ENCODE measurements at places on chromosomes 7 and 10.

GRCh38 chr10:52213321-52213752 lies 100.7 kb upstream of the DKK1 start:
- no peak for DNase-seq

DNA sequence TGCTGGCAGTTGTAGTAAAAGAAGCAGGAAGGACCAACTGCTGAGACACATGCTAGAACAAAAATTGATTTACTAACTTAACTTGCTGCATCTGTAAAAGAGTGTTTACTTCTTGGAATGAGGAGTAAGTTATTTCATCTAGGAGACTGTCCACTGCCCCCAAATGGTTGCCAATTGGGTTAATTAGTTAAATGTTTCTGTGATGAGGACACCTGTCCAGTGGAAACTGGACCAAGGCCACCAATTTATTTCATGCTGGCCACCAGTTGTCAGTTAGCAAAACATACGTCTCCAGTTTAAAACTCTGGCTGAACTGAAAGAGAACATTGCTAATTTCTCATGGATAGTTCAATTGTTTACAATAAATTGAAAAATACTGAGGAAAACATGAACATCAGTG lies 191.7 kb downstream of the PPP1R9A start:
- no peak for DNase-seq

DNA sequence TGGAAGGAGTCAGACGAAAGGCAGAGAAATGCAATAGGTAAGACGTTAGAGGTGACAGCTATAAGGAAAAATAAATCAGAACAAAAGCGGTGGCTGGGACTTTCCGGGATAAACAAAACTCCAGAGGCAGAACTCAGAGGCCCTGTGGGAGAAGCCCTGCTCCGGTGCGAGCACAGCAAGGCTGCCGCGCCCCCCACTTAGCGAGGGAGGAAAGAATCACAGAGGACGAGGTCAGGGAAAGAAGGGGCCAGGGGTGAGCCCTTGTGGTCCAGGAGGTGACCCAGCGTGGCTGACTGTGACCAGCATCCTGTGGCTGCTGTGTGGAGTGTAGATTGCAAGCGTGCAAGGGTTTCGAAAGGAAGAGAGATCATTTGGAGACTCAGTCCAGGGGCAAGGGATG lies 591.8 kb upstream of the ADARB2 start:
- no peak for DNase-seq

DNA sequence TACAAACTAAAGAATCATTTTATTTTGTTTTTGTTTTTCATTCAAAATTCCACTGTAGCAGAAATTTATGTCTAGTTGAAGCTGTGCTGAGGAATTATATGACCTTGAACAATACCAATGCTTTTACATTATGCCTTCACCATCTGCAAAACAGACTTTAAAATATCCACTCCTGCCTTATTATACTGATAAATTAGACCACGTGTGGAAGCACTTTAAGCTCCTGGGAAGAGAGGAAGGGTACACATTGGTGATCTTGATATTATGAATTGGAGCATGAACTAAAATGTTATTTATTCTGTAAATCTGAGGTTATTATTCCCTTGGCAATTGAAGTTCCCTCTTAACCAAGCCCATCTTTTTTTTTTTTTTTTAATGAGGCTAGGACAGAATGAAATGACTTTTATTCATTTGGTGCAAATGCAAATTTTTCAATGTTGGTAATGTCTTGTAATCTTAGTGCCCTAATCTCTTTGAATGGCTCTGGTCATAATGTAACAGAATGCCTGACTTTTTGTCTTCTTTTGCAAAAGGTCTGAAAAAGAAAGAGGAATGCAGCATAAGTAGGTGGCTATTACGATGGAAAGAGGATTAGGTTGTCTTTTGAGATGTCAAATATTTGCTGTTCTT lies 139.9 kb upstream of the COBL start:
- DNase-seq: no peak

DNA sequence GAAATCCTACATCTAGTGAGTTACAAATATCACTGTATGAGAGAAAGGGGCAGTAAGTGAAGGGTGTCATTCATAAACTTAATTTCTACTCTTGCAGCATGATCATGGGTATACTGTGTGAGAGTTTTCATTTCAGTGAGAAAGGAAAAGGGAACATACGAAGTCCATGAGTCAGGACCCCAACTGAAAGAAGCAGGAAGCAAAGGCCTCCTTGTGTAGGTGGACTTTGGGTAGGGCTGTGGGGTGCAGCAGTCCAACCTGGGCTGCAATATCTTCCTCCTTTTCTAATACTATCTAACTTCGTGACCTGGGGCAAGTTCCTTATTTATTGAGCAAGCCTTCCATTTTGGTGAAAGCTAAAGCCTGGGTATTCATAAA lies 248.2 kb upstream of the TCF7L2 start:
- no peak for DNase-seq

GRCh38 chr10:14603534-14604102 lies 171.1 kb downstream of the FAM107B start:
- DNase-seq: no peak

- DNase-seq: no peak
Observed at GRCh38 chr10:85638797-85639196, 727.8 kb downstream of the GRID1 start.

DNA sequence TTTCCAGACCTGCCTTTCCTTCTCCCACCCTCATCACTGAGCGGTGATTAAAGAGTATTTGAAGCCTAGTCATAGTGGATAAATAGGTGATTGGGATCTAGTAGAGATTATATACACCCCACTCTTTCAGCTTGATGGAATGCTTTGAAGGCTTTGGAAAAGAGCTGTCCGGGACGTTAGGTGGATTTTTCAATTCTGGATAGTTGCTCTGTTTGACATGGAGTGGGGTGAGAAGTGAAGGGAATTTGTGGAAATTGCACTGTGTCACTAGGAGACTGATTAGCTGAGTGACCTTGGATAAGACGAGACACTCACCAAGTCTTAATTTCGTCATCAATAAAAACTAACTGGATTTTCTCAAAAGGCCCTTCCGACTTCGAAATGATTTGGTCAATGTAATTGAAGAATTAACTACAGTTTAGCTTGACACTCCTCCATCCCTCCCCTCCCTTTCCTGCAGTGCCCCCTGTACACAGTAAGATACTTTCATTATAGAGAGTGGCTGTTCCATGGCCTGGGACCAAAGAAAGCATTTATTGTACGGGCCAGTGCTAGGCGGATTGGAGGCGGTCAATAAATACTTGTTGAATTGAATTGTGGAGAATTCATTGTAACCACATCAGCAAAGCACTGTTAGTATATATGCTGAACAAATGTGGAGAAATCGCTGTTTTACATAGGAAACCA lies 962 bp downstream of the ZKSCAN1 start:
- DNase-seq: no peak

GRCh38 chr10:28331841-28332240 lies 29.0 kb upstream of the MPP7 start:
- no peak for DNase-seq

DNA sequence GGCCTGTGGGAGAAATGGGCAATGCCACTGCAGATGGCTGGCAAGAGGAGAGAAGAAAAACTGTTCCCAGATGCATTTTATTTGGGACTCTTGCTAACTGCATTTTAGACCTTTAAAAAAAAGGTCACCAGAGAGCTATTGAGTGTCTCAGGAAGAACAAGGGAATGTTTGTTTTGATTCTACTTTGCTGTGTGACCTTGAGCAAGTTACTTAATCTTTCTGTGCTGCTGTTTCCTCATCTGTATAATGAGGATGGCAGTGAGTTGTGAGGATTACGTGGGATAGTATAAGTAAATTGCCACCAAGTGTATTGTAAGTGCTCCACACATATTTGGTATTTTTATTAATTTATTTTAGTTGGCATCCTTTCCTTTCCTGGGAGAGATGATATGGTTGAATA lies 142.0 kb upstream of the AGK start:
- DNase-seq: no peak

GRCh38 chr7:124818807-124819206 lies 53.2 kb upstream of the GPR37 start:
- no peak for DNase-seq

DNA sequence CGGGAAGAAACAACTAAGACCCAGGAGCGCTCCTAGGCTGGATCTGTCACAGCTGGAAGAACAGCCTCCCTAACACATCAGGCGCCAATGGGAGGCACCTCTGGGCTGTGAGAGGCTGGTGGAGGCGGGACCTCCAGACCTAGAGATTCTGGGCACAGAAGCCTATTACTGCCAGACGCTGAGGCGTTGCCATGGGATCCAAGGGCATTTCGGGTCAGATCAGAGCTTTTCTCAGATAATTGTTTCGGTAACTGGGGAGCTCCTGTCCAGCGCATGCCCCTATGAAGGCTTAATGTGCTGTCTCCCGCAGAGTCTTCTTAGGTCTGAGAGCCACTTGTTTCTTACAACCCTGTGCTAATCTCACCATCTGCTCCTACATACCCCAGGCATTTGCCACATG lies 339.2 kb downstream of the ZNF716 start:
- no peak for DNase-seq

DNA sequence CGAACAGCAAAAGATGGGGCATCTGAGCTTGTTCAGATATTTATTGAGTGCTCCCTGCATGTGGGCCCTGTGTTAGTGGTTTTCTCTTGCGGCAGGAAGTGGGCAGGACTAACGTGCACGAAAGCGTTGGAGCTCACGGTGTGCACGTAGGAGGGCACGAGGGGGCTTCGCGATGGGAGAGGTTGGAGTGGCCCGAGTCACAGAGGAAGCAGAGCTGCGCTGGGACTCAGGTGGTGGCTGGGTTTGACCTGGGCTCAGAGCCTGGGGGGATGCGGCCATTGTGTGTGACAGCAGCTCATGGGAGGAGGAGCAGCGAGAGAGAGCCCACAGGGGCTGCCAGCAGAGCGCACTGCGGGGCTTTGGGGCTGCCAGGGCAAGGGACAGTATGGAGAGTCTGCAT lies 7.7 kb downstream of the ZSCAN25 start:
- DNase-seq: no peak

GRCh38 chr7:85719981-85720953 lies 533.4 kb upstream of the SEMA3D start:
- DNase-seq: no peak

DNA sequence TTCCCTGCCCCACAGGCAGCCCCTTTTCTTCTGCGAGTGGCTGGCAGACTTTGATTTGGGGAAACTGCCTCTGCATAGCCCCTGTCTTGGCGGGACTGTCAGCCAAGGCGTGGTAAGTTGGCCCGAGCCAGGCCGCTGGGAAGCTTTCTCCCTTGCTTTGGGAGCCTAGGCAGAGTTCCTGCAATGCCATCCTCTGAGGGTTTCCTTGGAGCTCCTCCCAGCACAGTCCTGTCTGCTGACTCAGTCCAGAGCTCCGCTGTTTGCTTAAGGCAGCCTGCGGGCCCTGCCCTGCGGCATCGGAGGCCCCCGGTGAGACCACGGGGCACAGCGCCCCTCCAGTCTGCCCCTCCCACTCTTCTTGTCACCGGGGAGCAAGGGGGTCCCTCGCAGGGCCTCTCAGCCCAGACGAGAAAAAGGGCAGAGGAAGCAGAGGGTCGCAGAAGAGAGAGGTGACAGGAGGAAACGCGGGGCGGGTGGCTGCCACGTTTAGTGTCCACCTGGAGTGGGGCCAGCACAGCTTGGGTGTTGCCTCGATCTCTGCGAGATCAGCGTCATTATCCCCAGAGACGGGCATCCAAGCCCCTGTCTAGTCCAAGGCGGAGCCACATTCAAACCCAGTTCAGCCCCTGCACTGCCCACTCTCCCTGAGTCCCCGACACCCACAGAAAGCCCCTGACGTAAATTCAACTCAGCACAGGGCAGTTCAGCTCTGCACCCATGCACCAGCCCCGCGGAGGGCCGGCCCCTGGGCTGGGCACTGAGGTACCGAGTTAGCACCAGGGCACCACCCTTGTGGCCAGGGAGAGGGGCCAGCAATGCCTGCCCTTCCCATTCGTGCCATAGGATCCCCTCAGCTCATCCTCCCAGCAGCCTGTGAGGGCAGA lies 59.0 kb upstream of the CHST15 start:
- no peak for DNase-seq

- no peak for DNase-seq
Observed at GRCh38 chr10:1310271-1310789, 254.1 kb downstream of the WDR37 start.

DNA sequence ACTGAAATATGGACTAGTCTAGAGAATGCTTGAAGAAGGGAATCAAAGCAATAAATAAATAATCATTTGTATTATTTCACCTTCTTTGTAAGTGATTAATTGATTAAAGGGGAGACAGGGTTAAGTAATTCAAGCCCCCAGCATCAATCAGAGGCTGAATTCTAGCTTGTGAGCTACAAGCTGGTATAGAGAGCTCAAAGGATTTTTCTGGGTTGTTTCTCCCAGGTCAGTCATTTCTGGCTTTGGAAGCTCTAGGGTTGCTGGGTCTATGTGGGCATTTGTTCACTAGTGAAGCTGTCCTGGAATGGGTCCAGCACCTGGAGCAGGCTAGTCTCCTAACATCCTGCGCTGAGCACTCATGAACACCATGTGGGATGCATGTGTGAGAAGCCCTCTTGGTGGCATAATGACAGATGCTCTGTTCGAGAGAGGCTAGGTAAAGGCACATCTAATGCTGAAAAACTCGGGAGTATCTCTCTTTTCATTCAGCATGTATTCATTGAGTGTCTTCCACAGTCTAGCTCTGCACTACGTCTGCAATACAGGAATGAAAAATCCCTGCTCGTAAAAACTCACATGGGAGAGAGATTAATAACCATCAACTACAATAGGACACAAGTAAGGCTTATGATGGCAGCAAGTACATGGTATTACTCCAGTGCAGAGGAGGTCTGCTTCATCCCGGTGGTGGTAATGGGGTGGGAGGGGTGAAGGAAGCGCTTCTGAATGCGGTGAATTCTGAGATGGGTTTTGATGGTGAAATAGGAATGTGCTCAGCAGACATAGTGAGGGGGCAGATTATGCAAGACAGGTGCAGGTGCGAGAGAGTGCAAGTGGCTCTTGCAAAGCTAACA lies 68.0 kb upstream of the NRP1 start:
- DNase-seq: no peak

DNA sequence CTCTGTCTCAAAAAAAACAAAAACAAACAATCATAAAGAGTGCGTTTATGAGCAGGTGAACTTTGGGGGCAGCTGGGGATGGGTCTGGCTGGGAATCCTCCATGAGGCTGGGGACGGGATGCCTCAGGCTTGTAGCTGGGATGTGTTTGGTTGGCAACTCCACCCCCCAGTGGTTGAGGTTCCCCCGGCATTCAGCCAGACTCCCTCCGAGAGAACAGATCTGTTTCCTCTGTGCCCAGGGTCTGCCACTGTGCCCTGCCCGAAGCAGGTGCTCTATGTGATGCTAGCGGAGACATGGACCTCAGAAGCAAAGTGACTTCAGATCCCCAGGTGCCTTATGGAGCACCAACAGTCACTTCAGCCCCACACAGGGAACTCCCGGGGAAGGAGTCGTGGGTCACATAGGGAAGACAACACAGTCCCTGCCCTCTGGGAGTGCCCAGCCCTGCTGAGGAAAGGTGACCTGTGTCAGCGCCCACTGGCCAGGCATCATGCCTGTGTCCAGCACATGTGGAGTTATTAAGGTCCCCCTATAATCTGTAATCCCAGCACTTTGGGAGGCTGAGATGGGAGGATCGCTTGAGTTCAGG lies 29.3 kb upstream of the GTF2IRD1 start:
- no peak for DNase-seq
